ENCODE measurements at places on chromosomes 2 and 18.

GRCh38 chr2:60858897-60859311, 22.5 kb upstream of the REL start:
- DNase-seq = no peak

DNA sequence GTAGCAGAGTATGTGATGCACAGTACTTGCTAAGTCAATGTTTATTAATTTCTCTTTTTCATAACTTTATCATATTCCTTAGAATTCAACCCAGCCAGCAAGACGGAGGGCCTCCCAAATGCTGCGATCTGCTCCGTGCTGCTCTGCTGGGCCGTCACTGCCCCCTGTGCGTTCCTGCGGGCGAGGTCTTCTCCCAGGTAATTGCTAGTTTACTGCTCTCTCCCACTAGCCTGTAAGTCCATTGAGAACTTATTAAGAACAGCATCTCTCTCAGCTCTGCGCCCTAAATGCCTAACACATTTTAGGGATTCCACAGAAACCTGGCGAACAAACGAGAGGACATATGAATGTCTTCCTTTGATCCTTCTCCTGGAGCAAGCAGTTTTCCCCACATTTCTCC, 153.6 kb upstream of the ARHGAP28 start:
- no peak for DNase-seq

DNA sequence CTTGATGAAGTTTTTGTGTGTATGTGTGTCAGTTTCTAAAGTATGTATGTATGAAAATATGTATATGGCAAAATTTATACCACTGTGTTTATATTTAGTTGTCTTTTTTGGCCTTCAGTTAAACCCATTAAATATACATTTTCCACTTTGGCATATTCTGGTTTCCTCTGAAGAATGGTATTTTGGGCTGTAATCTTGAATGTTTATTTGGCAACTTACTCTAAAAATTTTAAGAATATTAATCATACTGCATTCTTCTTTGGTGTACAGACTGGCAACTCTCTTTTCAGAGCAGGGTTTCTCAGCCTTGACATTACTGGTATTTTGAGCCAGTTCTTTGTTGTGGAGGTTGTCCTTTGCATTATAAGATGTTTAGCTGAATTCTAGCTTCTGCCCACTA, 27.9 kb upstream of the CCBE1 start:
- DNase-seq = no peak

- no peak for DNase-seq
These were observed 144.8 kb upstream of the MAP3K20 start for GRCh38 chr2:172930871-172931255.

- no peak for DNase-seq
These were observed 193.2 kb downstream of the CCDC85A start for GRCh38 chr2:56376699-56377665.
